ENCODE measurements at places on chromosomes 7 and 10.

GRCh38 chr7:75995996-75996395, 1.6 kb upstream of the TMEM120A start:
- DNase-seq, result no peak

GRCh38 chr7:106737202-106737562, 76.2 kb upstream of the CCDC71L start:
- DNase-seq, result no peak

DNA sequence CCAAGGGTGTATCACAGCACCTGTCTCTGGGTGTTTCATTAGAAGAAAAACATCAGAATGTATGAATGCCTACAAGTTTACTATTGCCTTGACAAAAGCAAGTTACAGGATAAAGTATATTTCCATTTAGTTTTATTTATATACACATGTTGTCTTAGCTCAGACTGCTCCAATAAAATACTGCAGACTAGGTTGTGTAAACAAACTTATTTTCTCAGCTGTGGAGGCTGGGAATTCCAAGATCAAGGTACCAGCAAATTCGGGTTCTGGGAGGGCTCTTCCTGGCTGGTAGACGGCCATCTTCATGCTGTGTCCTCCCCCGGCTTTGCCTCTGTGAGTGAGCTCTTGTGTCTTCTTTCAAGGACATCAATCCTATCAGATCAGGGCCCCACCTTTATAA, 77.1 kb upstream of the UNC5B start:
- DNase-seq, result no peak

DNA sequence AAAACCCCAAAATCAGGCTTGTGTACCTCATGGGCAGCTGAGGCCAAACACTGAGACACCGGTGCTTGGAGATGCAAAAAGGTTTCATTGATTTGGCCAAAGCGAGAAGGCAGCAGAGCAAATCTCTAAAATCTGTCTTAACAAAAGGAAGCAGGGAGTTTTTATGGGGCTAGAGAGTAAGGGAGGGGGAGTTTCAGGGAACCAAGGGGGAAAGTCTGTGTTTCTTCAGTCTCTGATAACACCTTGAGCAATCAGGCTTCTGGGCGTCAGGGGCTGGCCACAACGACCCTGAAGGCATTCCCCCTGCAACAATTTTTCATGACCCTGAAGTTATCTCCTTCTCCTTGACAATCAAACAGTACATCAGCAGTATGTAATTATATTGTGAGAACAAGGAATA, 2.7 kb upstream of the ZNF786 start:
- DNase-seq, result no peak

- DNase-seq, result no peak
These were observed 573.7 kb downstream of the PARD3 start for GRCh38 chr10:34241226-34242000.

GRCh38 chr7:47458057-47458456, 123.9 kb downstream of the TNS3 start:
- no peak for DNase-seq

DNA sequence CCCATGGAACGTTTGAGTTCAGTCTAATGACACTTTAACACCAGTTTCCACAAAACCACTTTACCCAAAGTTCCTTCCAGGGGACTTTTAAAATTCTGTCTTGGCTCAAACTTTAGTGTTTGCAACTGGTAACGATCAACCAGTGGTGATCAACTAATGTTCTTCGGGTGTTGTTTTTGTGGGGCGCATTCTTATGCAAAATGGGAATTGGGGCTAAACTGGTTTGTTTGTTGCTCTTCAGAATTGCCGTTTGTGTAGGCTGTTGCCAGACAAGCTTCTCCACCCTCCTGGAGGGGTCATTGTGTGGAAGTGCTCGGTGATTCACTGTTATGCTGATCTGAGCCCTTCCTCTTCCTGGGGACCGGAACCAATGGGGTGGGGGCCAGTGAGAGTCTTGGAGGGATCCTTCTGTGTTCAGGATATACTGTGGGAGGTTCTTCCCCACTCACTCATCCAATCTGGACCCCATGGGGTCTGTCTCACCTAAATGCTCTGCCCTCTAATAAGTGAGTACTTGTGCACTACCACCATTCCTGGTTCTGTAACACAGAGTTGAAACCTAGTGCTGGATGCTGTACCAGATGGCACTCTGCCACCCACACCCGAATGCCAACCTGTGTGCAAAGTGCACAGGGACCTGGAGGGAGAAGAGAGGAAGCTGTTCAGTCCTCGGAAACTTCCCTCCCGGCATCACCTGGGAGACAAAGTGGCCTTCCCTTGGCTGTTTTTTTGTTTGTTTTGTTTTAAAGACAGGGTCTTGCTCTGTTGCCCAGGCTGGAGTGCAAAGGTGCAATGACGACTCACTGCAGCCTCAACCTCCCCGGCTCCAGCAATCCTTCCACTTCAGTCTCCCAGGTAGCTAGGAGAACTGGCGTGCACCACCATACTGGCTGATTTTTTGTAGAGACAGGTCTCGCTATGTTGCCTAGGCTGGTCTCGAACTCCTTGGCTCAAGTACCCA, 2.1 kb downstream of the NFE2L3 start:
- DNase-seq, result no peak

Measured in T-helper 9 cell (primary cell).